ENCODE measurements at places on chromosomes 5 and 9.
A peak's percentile ranks its signal among the peaks of the same experiment; 100 is the strongest.

- DNase-seq: peak; percentile 76
Measured at GRCh38 chr5:132102101-132102701, 28.6 kb downstream of the CSF2 start.

DNA sequence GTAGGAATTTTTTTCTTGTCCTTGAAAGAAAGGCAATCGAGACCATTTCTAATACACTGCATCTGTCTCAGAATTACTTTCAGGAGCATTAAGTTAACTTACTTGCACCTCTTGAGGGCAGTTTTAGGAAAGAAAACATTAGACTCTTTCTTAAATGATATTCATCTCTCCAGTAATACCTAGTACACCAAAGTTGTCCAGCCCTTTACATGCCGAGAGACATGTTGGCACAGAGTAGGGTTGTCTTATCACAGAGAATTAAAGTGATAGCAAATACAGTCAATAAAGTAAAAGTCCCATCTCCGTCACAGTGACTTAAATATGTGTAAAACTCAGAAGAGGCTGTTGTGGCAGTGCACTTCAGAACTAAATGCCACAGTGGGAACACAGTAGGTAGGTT lies 154.3 kb upstream of the KCNN2 start:
- DNase-seq: no peak

- no peak for DNase-seq
Measured at GRCh38 chr9:127169575-127169883, 47.1 kb upstream of the ANGPTL2 start.

DNA sequence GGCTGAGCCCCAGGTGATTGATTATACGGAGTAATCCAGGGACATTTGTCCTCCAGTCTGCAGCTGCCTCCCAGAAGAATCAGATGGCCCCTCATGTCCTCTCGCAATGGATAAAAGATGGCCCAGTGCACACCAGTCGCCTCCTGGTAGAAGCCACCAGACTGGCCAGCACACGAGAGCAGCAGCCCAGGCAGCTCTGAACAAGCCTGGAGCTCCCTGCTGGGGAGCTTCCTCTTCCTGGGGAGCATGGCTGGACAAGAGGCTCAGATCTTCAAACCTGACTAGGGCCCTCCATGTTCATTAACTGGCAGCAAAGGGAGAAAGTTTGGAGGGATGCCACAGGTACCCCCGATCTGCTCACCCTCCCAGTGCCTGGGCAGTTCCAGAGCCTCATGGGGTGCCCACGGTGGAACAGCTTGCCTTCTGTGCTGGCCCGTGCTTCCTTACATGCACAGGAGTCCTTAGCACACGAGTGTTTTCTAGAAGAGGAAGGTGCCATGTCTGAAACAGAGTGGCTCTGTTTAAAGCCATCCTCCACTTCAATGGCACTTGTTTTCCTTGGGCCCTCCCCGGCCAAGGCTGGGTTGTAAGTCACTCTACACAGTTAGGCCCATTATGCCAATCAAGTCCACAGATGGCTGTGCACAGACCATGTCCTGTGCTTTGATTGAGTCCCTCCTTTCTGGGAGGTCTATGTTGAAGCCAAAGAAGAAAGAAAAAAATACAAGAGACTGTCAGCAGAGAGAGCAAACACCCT lies 75.6 kb downstream of the PRRT1B start:
- DNase-seq: no peak

- no peak for DNase-seq
Measured at GRCh38 chr5:56817263-56818014, 2.1 kb downstream of the MAP3K1 start.

DNA sequence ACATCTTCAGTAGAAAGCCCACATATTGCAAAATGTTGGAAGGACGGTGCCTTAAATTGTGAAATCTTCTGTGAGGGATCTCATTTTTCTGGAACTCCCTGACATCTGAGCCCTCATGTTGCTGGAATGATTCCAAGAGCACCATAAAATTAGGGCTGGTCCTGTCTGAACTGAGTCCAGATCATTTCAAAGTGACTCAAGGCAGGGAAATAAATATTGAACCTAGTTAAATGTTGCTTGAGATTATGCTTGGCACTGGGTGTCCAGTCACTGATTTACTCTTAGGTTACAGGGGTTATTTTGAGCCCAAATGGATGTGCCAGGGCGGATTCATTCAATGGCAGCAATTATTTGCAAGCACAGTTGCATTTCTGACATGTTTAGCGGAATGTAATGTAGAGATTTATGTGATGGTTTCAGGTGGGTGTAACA lies 437.0 kb downstream of the PIK3R1 start:
- no peak for DNase-seq

- DNase-seq: no peak
Measured at GRCh38 chr5:164326219-164326618, 820.8 kb downstream of the MAT2B start.

- DNase-seq: no peak
Measured at GRCh38 chr5:95664204-95664786, 17.7 kb downstream of the RFESD start.

DNA sequence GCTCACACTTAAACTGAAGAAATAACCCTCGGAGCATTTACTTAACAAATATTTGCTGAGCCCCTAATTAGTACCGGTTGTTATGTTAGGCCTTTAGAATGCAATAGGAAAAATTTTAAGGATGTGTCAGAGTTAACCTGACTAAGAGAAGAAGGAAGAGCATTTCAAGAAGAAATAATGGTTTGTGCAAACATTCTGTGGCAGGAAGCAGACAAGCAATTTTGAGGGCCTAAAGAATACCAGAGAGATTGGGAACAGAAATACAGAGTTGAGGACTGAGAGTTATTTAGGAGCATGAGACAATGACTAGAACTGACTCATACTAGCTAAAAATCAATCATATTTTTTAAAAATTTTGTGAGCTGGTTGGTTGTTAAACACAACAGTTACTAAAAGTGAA lies 218.8 kb downstream of the PRR16 start:
- DNase-seq: no peak

- no peak for DNase-seq
Measured at GRCh38 chr5:180367300-180367699, 14.2 kb upstream of the GFPT2 start.

DNA sequence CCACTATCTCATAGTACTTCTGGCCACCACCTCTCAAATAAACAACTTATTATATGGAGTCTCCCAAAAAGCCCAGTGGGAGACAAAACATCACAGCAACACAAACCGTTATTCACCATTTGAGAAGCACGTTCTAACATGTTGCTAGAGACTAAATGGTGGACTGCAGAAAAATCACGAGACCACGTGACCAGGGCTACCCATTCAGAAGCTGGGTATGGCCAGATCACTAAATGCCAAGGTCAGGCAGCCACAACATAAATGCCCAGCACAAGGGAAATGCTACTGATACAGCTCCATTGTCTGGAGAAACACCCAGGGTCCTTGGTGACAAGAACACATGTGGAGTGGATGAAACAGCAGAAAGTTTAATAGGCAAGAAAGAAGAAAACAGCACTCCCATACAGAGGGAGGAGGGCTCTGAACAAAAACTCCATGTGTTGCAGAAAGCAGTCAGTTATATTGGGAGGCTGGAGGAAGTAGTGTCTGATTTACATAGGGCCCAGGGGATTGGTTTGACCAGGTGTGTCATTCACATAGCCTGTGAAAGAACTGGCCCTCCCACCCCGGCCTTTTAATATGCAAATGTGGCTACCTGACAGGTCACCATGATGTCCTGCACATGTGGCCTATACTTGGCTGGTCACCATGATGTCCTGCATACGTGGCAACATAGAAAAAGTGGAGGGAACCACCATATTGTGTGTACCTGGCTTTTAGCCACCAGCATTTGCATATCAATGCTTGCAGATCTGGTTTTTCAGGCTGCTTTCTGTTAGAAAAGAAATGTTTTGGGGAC lies 97.2 kb downstream of the TRIM36 start:
- DNase-seq: no peak

- no peak for DNase-seq
Measured at GRCh38 chr5:134103998-134104654, 10.4 kb upstream of the TCF7 start.

- no peak for DNase-seq
Measured at GRCh38 chr9:109421026-109421970, 76.8 kb downstream of the PTPN3 start.

Measured in stimulated activated naive B cell treated with anti-CD40 and anti-IgM and Interleukin-4, amounts not matched to agents 10 μg/mL and 1 μg/mL and 100 μg/mL, for 72 hours (primary cell).